NCI-H1694 (cell line): ENCODE measurements at places on chromosomes 6 and 20.
A peak's percentile ranks its signal among the peaks of the same experiment; 100 is the strongest.

DNA sequence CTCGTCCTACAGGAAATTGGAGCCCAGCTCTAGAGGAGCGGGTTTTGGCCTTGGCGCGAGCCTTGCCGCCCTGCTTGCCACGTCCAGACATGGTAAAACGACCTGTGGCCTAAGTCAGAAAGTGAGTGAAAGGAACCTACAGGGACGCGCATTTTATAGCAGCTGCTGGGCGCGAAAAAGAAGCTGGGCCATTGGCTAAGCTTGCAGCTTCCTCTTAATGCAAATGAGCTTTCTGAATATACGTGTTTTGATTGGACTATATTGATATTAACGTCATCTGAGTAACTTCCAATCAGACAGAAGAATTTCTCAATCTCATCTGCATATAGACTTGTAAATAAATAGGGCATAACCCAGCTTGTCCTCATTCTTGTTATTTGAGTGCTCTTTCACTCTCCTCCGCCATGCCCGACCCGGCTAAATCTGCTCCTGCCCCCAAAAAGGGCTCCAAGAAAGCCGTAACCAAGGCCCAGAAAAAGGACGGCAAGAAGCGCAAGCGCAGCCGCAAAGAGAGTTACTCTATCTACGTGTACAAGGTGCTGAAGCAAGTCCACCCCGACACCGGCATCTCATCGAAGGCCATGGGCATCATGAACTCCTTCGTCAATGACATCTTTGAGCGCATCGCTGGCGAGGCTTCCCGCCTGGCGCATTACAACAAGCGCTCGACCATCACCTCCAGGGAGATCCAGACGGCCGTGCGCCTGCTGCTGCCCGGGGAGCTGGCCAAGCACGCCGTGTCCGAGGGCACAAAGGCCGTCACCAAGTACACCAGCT is 18.9 kb downstream of the OR2B2 start:
- peak; percentile 77 for DNase-seq

DNA sequence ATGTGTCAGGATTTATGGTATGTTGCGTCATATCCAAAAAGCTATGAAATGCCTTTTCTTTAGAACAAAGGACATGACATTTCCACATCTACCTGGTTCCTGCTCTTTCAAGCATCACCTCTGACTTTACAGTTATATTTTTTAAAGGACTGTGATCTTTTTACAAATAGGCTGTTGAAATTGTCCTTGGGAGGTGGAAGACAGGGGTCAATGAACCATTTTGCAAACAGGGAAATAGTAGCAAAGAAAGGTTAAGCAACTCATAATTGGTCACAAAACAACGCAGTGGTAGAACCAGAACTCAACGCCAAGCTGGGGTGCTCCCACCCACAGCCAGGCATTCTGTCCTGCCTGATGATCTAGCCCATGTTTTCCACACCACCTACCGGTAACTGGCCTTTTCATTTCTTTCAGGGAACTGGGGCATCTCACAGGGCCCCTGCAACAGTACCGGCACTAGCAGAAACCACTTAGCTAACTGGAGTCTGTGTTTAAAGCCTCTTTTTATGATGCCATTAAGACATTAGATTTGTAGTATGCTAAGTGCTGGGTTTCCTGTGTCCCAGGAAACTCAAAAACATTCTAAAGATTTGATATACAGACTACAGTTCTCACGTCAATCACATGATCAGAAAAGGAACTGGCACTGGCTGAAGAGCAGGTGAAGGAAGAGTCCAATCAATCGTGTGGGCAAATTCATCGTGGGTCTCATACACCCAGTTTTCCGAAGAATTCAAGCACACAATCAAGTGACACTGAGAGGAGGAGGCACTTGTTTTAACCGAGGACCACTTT is 13.9 kb downstream of the ZNF217 start:
- no peak for DNase-seq

DNA sequence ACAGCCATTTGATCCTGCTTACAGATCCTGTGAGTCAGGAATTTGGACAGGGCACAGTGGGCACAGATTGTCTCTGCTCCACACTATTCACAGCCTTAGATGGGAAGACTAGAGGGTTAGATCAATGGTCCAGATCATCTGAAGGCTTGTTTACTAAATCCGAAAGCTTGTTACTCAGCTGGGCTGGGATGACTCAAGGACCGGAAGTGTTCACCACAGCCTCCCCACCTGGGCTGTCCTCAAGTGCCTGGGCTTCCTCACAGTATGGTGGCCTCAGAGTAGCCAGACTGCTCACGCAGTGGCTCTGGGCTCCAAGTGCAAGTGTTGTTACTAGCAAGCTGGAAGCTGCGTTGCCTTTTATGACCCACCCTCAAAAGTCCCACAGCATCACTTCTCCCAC is 75.4 kb upstream of the INSM1 start:
- no peak for DNase-seq

- no peak for DNase-seq
These were observed at the start of gene PKIG for GRCh38 chr20:44582311-44583025. TSS of gene PKIG (plus strand) at chr20:44582579. CDS start at chr20:44614557, 31,978 bp downstream.

DNA sequence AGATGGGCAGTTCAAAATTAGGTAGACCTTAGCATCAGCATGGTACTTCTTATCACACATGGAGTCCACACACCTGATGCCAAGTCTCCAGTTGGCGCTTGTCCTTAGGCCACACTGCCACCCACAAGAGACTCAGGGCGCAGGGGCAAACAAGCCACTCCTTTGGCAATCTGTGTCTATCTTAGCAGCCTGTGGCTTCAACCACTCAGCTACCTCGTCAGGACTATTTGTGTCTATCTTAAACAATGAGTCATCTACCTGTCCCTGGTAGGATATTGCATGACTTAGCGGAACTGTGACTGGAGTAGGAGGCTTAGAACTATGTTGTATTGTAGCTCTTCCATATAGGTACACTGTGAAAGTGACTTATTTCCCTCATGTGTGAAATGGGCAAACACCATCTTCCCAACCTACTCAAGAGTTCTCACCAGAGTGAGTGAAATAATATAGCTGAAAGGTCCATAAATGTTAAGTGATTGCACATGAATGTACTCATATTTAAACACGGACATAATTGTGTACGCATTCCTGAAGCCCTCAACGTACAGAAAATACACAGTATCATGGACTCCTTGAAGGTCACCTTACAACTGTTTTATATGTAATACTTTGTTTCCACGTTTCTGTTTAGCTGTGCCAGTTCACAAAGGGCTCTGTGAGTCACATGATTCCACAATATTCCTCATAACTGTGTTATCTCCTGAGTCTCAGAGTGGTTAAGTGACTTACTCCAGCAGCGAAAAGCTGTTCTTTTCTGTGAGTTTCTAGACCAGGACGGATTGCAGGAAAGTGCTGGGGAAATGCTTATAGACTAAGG is 1.6 kb downstream of the TRIM27 start:
- no peak for DNase-seq

DNA sequence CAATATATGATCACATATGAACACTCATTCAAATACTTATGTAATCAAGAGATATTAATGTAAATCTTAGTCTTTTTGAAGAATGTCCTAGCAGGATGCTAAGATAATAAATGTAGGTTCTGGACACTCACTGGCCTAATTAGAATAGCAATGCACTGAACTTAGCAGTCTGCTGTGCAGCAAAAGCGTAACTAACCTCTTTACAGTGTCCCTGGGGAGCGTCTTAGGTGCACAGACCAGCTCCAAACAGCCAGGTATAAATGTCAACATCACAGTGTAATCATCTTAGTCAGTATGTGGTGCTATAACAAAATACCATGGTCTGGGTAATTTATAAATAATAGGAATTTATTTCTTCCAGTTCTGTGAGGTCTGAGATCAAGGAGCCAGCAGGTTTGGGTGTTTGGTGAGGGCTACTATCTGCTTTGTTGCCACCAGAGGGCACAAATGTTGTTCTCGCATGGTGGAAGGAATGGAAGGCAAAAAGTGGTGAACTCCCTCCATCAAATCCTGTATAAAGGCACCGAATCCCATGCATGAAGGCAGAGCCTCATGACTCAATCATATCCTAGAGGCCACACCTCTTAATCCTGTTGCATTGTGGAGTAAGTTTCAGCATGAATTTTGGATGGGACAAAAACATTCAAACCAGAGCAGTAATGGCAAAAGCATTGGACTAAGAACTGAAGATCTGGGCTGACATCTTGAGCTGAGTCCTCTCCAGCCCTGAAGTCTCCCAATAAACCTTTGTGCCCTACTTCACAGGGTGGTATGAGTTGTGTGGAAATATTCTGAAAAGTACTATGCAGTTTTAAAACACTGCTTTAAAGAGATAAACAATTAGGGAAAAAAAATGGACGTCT is 41.8 kb upstream of the FOXO3 start:
- DNase-seq, result peak; percentile 1

DNA sequence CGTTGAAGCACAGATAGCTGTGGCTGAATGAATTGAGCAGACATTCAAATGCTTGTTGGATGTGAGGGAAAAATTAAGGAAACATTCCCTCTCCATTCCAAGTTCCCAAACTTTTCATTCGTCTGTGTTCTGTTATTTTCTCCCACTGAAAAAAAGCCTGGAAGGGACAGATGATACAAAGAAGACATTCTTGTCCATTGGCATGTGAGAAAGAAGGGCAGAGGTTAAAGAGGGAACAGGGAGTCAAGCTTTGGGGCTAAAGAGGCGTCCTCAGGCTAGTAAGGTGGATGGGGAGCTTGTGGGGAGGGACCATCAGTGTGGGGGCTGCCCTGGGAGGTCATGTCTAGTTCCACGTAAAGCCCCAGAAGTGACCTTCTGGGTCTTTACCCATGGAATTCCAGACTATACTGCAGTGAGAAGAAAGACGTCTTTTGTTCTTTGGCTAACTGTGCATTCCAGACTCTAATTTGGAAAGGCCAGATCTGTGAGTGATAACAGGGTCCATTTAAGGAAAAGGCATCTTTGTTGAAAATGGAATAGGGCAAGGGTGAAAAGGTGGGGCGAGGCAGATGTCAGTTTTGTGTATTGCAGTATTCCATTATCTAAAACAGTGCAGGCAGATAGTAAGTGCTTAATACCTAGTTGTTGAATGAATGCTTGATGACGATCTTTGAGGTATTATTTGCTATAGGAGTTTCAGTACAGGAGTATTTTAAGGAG is 117.5 kb downstream of the SOX4 start:
- no peak for DNase-seq

GRCh38 chr6:73569121-73569520 is 48.3 kb upstream of the EEF1A1 start:
- no peak for DNase-seq

DNA sequence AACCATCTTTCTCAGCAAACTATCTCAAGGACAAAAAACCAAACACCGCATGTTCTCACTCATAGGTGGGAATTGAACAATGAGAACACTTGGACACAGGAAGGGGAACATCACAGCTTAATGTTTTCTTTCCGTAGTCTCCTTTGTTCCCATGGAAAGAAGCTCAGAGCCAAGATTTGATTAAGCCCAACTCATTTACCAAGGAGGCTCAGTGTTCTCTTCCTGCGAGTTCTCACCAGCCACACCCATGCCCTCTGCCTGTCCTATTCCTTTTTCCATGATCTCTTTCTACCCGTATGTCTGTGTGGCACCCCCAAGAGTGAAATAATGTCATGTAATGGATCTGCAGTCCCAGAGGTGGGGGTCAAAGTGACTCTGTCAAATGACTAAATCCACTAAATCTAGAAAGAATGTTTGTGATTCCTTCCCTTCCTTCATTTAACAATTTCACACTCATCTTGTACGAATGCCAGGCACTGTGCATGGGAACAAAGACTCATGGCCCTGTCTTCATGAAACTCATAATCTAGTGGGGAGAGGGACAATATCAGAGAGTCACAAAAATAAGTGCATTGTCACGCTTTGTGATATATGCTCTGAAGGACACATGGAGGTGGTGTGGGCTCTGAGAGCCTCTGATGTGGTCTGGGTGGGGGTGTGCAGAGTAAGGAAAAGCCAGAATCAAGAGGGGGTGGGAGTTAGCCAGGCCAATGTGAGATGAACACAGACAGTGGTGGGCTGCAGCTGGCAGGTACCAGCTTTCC is 292.1 kb downstream of the CDC5L start:
- DNase-seq, result no peak

DNA sequence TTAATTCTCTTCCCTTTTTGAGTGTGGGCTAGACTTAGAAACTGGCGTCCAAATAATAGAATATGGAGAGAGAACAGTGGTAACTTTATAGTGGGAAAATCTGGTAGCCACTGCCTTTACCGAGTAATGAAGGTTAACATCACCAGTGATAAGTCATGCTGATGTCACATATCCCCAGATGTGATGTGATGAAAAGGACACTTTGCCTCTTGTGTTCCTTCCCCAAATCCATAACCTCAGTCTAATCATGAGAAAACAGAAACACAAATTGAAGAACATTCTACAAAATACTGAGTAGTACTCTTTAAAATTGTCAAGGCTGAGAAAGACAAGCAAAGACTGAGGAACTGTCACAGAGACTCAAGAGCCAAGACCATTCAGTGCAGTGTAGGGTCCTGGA is 17.8 kb downstream of the ANKS1A start:
- no peak for DNase-seq

DNA sequence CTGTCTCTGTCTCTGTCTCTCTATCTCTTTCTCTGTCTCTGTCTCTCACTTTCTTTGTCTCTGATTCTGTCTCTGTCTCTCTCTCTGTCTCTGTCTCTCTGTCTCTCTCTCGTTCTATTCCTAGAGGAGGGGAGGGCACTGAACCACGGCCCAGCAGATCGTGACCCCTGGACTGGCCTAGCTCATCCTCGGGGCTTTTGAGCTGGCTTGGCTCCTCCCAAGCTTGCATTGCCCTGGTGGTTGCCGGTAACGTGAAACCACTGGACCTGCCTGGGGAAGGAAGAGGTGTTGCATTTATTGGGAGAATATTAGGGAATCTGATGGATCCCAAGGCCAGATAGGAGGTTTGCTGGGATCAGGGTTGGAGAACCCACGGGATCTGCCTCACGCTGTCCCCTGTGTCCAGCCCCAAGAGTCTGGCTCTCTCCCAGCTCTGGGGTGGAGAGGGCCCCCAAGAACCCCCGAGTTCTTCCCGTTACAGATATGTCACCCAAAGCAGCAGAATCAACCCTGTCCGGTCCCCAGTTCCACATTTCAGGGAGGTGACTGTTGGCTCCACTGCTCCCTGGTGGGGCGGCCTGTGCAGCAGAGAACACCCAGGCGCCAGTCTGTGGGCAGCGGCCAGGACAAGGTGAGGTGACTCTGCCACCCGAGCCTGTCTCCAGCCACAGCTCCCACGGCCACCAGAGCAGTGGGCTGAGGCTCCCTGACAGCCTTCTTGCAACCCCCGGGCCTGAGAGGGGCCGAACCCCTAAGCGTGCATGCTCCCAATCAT is 228.3 kb downstream of the TTLL2 start:
- no peak for DNase-seq

DNA sequence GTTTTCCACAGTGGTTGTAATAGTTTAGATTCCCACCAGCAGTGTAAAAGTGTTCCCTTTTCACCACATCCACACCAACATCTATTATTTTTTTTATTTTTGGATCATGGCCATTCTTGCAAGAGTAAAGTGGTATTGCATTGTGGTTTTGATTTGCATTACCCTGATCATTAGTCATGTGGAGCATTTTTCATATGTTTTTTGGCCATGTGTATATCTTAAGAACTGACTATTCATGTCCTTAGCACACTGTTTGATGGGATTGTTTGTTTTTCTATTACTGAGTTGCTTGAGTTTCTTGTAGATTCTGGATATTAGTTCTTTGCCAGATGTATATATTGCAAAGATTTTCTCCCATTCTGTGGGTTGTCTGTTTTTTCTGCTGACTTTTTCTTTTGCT is 820.1 kb downstream of the TENT5A start:
- DNase-seq, result no peak

- DNase-seq, result no peak
These were observed 41.7 kb downstream of the PLN start for GRCh38 chr6:118589649-118590365.
